ENCODE measurements at places on chromosomes 12 and 14.

- no peak for DNase-seq
Observed at GRCh38 chr14:96922986-96923385, 125.8 kb downstream of the VRK1 start.

- no peak for DNase-seq
Observed at GRCh38 chr14:74924061-74924460, 1.0 kb upstream of the RPS6KL1 start.

- no peak for DNase-seq
Observed at GRCh38 chr12:96811083-96811482, 96.0 kb upstream of the NEDD1 start.

- DNase-seq: no peak
Observed at GRCh38 chr14:24196071-24197055, 1.1 kb upstream of the TM9SF1 start.

GRCh38 chr12:107369679-107370078 lies 276.3 kb upstream of the CRY1 start:
- DNase-seq: no peak
